ENCODE measurements at places on chromosomes 7 and 10.

DNA sequence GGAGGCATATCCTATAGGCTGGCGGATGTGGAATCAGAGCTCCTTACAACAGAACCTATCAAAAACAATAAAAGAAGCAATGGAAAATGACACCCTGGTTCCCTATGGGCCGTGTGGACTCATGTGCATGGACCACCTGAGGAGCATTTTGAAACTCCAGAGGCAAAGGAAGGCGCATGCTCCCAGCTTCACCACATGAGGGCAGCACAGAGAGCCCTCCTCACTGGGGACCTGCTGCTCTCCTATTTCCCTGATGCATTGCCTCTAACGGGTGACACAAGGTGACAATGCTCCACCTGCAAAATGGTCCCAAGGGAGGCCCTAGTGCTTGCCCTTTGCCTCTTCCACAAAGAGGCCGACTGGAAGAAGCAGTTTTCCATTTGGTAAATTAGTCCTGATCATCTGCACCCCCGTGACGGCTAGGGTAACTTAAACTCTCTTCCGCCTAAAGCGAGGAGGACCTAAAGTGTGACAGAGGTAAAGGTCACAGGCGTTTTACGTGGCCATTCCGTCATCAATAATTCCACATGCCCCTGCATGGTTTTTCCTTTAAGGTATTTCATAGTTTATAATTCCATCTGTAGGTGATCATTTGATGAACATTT, 67.7 kb downstream of the GPAM start:
- no peak for DNase-seq

DNA sequence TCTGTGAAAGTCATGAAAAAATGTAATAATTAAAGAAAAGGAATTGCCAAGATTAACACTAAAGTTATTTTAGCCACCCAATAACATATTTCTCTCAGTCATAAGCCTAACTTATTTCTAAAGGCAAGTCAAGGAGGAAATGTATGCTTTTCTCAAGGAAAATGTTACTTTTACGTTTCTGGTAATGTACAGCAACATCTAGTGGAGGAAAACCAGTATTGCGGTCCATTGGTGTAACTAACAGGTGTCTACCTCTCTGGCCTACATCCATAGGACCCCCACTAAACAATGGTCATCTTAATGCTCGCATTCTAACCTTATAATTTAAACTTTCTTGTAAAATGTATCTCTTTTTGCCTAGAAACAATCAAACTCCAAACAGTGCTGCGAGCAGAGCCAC, 437.5 kb downstream of the KIF20B start:
- no peak for DNase-seq

DNA sequence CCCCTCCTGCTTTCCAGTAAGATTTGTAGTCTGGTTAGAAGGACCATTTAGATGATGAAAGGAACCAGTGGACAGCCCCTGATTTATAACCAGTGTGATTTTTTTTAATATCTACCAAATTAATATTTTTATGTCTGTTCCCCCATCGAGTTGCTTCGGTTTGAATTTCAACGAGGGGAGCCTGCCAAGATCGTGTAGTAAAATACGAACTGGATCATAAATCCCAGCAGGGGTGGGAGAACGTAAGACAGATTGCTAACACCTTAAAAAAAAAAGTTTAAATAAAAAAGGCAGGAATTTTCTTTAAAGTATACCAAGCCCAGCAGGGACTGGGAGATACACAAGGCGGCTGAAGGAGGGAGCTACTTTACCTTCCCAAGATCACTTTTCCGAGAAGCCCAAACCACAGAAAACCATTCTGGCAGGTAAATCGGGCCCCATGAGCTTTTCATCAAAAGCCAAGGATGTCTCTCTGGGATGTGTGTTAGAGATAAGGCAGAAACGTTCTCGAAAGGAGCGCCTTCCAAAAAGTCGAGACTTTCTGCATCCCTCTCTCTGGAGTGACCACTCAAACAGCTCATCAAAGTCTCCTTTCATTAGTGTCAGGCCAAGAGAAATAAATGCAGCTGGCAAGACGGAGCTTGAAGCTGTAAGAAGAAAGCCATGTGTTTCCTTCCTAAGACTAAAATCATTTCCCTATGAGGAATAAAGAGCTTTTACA, 270.5 kb upstream of the NFE2L3 start:
- no peak for DNase-seq

- DNase-seq: no peak
Observed at GRCh38 chr7:33044986-33045385, 17.6 kb downstream of the NT5C3A start.

DNA sequence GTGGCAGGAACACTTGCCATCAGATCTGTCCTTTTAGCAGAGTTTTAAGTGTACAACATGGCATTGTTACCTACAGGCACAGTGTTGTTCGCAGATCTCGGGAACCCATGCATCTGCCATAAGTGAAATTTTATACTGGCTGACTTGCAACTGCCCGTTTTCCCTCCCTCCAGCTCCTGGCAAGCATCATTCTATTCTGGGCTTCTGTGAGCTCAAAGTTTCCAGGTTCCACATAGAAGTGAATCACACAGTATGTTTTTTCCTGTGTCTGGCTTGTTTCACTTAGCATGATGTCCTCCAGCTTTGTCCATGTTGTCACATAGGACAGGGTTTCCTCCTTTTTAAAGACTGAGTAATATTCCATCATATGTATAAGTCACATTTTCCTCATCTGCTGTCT, 56.6 kb downstream of the C10orf143 start:
- DNase-seq: no peak

DNA sequence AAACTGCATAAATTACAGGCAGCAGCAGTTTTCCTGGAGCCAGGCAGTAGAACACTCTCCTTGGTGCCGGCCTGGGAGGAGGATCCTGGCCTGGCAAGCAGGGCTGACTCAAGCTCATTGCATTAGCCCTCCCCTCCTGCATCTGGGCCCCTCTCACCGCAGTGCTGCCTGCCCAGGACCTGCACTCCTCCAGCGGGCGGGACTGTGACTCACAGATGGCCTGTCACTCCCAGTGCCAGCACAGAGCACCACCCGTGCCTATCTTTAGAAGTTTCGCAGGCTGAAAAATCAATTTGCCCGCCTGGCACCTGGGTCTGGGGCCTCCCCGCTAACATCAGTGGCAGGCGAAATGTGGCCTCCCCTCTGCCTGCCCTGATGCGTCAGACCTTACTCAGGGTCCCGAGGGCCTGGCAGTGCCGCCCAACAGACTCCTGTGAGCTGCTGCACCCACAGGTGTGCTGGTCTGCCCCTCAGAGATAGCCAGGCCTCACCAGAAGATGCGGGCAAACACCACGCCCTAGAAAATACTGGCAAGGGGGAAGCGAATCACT, 123.8 kb downstream of the KCNMA1 start:
- DNase-seq: no peak

DNA sequence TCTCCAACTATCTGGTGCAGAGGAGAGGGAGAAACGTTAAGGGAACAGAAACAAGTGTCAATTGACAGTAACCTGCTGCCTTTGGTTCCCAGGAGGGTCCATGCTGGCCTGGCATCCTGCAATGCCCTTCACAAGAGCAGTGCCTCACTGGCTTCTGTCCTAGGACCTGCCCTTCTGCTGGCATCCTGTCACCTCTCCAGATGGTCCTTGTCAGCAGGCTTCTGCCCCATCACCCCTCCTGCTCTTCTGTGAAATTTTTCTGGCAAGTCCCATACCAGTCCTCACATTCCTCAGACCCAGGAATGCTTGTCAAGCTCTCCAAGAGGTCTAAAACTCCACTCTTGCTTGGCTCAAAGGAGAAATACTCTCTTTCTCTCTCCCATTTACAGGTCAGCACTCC, 34.2 kb downstream of the C10orf67 start:
- no peak for DNase-seq

GRCh38 chr10:78821052-78821451, 247.7 kb upstream of the ZMIZ1 start:
- no peak for DNase-seq

DNA sequence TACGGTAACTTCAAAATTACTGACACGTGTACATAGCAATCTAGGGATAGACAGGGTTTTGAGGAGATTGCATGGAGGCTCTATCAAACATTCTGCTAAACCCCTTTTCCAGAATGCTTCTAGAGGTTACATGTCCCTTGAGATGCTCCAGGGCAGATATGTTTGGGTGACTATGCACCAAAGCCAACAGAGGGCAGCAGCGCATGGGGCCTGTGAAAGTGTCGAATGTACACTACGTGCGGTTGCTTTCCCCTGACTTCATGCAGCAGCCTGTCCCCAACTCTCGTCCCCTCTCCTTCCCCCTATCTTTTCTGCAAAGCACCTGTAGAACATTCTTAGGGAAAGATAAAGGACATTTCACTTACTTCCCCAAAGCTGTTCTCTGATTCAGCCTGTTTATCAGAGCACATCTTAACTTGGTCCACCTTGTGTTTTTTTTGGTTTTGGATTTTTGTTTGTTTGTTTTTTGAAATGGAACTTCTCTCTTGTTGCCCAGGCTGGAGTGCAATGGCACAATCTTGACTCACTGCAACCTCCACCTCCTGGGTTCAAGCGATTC, 90.2 kb downstream of the UBE3C start:
- no peak for DNase-seq

- DNase-seq: no peak
Observed at GRCh38 chr10:109862041-109862440, 61.3 kb downstream of the XPNPEP1 start.

- DNase-seq: no peak
Observed at GRCh38 chr10:119680050-119680449, 28.9 kb downstream of the BAG3 start.

DNA sequence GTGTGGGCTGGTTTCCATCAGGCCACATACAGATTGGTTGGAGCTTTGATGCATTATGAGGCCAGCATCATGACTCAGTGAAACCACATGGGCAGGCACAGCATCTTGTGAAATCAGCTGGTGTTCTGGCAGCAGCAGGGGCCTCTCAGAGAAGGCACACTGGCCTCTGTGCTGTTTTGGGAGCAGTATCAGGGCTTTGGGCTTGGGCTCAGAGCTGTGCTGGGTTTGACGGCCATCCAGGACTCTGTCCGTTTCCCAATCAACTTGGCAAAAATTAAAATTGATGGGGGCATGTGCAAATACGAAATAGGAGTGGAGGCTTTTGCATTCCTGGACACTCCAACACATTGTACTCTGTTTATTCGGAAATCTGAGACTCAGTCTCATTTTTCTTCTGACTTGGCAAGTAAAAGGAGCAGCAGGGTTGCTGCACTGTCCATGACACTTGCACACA, 190.9 kb downstream of the BMPER start:
- no peak for DNase-seq

DNA sequence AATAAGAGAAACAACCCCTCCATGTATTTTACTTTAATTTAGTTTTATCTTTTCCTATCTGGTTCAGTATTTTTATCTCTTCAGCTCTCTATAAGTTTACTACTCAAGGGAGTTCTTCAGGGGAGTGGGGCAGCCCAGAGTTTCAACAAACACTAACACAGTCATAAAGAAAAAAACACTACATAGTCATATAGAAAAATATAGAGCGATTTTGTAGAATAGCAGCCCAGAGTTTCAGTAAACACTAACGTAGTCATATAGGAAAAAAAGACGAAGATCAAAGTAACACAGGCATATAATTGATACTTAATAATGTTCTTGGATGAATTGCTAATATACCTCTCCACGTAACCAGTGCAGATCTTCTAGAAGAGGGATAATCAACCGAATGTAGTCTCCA, 54.7 kb downstream of the PON1 start:
- DNase-seq: no peak

GRCh38 chr10:102280397-102281101, 35.2 kb downstream of the GBF1 start:
- no peak for DNase-seq

- DNase-seq: peak; percentile 64
Observed at GRCh38 chr7:44966731-44967538, 11.9 kb downstream of the MYO1G start.

GRCh38 chr7:34603711-34604444, 54.1 kb upstream of the NPSR1 start:
- no peak for DNase-seq

DNA sequence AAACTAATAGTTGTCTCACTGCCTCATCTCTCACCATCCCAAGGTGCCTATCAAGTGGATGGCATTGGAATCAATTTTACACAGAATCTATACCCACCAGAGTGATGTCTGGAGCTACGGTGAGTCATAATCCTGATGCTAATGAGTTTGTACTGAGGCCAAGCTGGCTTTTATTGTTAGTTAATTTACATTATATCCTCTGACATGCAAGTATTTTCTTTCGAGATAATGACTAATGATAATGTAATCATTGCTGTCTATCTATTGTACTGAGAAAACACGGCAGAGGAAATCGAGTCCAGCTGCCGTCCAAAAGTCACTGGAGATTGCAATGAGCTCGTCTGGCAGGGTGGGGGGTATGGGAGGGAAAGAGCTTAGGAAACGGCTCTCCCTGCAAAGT, 172.4 kb upstream of the LANCL2 start:
- DNase-seq: no peak

DNA sequence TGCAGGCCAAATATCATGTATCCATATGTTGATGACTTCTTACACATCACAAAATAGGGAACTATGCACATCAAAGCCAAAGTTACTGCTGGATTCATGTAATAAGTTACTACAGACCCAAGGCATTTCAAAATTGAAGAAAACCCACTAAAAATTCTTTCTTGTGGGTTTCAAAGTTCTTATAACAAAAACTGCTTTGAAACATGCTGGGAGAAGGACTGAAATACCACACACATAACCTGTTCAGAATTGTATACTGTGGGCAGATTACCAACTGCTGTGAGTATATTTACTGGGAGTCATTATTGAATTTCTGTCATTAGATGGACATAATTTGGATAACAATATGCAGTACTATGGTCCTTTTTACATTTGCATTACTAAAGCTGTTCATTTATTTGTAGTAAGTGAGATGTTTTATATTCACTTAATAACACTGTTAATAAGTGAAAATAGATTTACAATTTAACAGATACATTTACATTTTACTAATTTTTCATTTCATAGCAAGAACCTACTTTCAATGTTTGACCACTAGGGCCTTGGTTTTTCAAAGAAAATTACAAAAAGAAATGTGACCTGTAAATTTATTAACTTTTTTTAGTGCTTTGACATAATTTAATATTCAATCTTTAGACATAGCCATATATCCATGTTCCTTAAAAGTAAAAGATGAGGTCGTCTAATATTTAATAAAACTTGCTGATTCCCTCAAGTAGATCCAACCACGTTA, 132.6 kb downstream of the MAGI2 start:
- no peak for DNase-seq

GRCh38 chr7:95503271-95504131, 17.8 kb downstream of the ASB4 start:
- no peak for DNase-seq

DNA sequence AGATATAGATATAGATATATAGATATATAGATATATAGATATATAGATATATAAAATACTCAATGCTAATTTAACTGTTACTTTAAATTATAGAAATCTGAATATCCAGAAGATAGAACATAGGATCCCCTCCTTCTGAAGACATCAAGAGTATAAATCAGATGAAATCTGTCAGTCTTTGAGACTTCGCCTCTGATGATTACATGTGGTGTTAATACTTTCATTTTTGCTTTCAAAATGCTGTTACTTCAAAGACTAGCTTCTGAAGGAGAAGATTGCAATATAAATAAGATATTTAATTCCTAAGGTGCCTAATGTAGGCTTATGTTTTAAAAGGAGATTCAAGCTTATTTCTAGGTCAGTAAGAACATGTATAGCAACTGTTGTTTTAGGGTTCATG, 180.4 kb downstream of the TSPAN12 start:
- DNase-seq: no peak
